ENCODE measurements at places on chromosomes 1 and 21. TPM values are rescaled to one million over a fixed set of nuclear protein-coding genes. Genes with fewer than 3 reads are reported as not detected.
A peak's percentile ranks its signal among the peaks of the same experiment; 100 is the strongest.

- no peaks in the 10 kb centered on the region for H3K36me3 ChIP-seq
- peak; percentile 93 for DNase-seq
- H3K4me3 ChIP-seq: peak overlapping the region; percentile 81
- H3K4me1 ChIP-seq: peaks cover 6% of the 10 kb centered on the region
Measured at GRCh38 chr1:36224537-36225282, 467 bp downstream of the THRAP3 start.

GRCh38 chr21:42027085-42027821 is 17.1 kb upstream of the ZBTB21 start:
- H3K27ac ChIP-seq: no peak overlapping the region
- H3K4me1 ChIP-seq: peaks cover 6% of the 10 kb centered on the region
- no peaks in the 10 kb centered on the region for H3K27me3 ChIP-seq
- H3K4me3 ChIP-seq: no peak overlapping the region
- DNase-seq: no peak
- no peaks in the 10 kb centered on the region for H3K36me3 ChIP-seq

- no peak overlapping the region for H3K4me3 ChIP-seq
- no peaks in the 10 kb centered on the region for H3K36me3 ChIP-seq
- no peaks in the 10 kb centered on the region for H3K27me3 ChIP-seq
- no peak overlapping the region for H3K27ac ChIP-seq
Measured at GRCh38 chr1:206029484-206029883, 5.8 kb upstream of the CTSE start.

- no peaks in the 10 kb centered on the region for H3K36me3 ChIP-seq
- H3K27me3 ChIP-seq: no peaks in the 10 kb centered on the region
- DNase-seq: no peak
- no peaks in the 10 kb centered on the region for H3K4me1 ChIP-seq
Measured at GRCh38 chr21:16007943-16008342, 278.2 kb downstream of the USP25 start.

DNA sequence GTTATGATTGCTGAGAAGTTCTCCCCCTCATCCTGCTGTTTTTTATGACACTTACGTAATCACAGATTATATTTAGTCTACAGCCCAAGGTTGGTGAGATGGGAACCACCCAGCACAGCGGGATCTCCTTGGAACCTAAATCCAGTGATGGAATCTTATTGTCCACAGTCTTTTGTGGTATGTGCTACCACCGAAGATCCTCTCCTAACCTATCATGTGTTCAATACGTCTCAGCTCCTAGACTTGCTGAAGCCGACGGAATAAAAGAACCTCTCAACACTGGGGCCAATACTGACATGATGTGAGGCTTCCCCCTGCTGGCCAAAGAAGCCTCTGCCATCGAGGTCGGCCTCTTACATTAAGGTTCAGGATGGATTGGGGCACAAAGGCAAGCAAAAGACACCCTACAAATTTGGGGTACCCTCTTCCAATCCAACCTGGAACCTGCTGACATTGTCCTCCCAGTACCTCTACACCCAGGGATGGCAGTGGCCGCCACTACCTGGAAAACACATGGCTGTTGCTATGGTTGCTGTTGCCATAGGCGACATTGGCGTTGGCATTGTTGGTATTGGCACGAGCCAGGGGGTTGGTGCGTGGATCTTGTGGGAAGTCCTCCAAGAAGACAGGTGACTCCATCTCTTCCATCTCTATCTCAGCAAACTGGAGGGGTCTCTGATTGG is 19.4 kb upstream of the KIF21B start:
- peak; percentile 69 for DNase-seq
- H3K27ac ChIP-seq: no peak overlapping the region
- no peaks in the 10 kb centered on the region for H3K4me1 ChIP-seq
- H3K36me3 ChIP-seq: no peaks in the 10 kb centered on the region
- no peaks in the 10 kb centered on the region for H3K27me3 ChIP-seq
- H3K4me3 ChIP-seq: no peak overlapping the region

The NFIA gene
- total RNA-seq: 87.5 TPM

The HES4 gene
- total RNA-seq: 32.0 TPM

The NCDN gene
- 22.4 TPM for total RNA-seq

Measured in kidney (tissue), 22 donors.